ENCODE measurements at places on chromosomes 7 and 10.

DNA sequence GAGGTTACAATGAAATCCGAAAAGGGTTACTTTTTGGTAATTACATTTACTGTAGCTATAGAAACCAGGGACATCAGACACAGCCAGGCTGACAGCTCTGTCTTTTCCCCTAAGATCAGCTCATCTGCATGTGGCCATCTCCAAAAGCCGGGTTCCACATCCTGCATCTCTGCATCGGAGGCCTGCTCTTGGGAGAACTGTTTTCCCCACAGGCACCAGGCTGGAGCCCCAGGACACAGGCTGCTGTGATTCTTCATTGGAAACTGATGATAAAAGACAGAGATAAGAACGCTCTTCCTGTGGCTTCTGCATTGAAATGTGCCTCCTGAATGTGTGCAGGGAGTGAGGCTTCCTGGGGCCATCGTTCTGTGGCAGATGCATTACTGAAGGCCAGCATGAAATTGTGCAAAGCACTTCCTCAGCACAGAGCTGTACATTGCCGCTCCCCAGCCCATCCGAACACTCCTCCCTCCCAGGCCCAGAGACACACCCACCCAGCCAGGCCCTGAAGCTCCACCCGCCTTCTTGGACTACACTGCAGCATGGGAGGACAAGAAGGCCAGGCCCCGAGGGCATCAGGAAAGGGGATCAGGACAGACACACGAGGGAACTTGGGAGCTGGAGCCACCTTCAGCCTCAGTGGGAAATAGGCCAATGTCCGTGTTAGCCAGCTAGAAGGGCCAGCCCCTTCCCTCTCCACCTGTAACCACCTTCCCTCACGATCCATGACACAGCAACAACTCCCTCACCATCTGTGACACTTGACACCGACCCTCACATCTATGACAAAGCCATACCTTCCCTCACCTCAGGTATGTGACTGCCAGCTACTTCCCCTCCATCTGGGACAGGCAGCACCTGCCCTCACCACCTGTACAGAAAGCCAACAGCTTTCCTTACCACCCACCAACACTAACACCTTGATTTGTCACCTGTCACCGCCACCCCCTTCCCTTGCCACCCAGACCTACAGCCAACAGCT, 113.2 kb downstream of the GRID1 start:
- DNase-seq, result peak; percentile 24

GRCh38 chr7:72674394-72674793, 153.6 kb downstream of the TYW1B start:
- DNase-seq, result no peak

DNA sequence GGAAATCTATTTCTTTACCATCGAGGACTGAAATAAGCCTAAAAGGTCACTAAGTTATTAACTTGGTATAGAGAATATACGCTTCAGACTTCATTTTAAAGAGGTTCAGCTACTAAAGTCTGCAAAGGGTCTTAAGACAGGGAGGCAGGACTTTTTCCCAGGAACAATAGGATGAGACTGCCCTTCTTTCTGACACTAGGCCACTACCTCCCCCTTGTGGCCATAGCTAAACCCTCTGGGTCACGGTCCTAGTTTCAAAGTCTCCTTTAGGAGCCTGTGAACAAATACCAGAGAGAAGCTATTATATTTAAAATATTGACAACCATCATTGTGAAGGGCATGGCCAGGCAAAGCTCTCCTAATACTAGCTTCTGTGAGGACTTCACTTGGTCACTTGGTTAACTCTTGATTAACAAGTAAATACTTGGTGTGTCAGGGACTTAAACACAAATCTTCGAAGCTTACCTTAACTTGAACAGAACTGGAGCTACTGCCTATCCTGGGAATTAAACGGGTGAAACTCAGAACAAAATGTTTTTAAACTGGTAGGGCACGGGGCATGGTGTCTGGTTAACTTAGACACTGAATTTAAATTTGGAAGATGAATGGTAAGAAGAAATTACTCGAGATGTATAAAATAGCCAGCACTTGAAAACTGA, 75.6 kb downstream of the CCDC6 start:
- DNase-seq, result peak; percentile 68

DNA sequence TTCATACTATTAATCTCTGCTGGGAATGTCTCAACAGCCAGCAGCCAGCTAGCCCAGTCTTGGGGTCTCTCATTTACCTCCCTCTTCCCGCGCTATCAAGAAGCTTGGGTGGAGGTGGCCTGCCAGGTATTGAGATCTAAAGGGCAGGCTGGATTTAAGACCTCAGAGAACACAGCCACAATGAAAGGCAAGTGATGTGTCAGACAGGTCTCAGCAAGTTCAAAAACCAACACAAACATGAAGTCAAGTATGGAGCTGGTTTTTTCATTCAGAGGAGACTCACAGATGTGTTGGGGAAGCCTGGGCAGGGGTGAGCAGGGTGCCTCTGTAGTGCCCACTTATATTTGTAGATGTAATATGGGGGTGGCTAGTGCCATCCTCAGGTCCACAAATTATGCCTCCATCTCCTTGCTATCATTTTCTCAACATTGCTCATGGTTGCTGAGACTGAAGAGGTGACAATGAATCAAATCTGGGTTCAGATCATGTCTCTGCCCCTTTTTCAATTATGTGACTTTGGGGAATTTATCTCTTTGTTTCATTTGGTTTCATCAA, 27.7 kb upstream of the CROT start:
- DNase-seq, result no peak

DNA sequence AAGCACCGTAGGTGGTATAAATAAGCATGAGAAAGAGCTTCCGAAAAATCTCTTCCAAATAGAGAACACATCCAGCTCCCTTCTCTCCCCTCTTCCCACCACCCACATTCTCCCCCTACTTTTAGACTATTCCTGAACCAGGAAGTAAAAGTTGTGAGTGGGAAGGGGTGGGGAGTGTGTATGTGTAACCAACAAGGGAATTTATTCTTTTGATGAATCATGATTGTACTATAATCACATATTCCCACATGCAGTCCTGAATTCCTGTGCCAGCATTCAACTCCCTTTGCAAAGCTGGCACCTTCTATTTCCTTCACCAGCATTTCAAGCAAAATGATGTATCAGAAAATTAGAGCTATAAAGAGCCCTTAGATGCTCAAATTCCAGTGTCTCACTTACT, 230.6 kb upstream of the CHRM2 start:
- DNase-seq, result no peak

- no peak for DNase-seq
These were observed 2.0 kb upstream of the CTBP2 start for GRCh38 chr10:125162120-125162931.

Data from muscle of leg (tissue), 16 donors.